Stimulated activated CD8-positive, alpha-beta memory T cell treated with anti-CD3 and anti-CD28 coated beads, Interleukin-4, amount 100 ng/mL, for 4 hours (primary cell): ENCODE measurements at places on chromosomes 6 and 20.

DNA sequence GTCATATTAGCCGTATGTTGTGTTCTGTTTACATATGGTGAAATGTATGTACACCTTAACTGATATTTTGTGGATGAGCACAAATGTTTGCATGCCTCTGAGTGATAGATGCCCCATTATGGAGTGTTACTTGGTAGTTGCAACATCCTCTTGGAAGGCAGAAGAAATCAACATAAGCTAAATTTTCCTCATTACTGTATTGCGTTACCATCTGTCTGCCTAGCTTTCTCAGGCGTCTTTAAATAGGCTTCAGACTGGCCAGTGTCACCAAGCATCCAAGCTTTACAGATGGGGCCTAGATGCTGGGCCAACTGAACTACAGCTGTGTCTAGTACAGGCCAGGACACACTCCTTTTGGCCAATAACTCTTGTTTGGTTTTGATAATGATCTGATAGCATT lies 250.6 kb downstream of the SAMD5 start:
- DNase-seq = no peak

GRCh38 chr6:129212081-129212480 lies 329.1 kb downstream of the LAMA2 start:
- DNase-seq = no peak

GRCh38 chr6:63114610-63115211 lies 96.6 kb upstream of the FKBP1C start:
- DNase-seq = no peak

GRCh38 chr20:42587427-42587826 lies 602.3 kb downstream of the PTPRT start:
- DNase-seq = no peak

DNA sequence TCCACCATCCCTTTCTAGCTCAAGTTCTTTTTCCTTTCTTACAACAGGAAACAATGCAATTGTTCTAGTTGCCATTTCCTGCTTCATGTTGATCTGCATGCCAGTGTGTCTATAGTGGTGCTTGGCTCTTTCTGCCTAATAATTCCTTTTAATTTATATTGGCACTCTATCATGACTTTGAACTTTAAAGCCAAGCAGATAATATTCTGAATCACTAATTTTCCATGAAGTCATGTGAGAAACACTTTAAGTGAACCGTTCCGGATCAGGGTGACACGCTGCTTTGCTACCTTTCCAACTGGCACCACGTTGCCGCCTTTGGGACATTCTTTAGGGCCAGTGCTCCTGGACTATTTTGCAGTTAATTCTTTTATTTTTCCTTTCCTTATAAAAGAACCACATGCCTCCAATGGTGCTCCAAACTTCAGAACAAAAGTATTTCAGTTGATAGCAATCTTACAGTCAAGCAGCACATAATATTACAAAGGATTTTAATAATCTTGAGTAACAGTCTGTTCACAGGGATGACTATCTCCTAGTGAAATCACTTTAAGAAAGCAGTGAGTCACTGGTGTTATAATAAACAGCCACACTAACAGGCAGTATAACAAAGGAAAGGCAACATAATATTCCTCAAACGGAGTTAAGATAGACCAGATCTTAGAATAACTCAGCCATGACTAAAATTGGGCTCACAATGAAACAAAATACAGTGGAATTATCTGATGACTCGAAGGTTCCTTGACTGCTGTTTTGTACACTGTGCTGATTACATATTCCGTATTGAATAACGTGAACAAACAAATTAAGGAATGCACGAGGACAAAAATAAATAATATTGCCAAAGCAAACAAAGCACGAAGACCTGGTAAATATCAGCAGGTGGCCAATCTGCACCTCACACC lies 19.0 kb upstream of the BLOC1S5 start:
- DNase-seq = no peak

GRCh38 chr20:59176812-59177211 lies 13.2 kb downstream of the ZNF831 start:
- no peak for DNase-seq

GRCh38 chr20:46455729-46456128 lies 49.3 kb upstream of the ELMO2 start:
- no peak for DNase-seq

- no peak for DNase-seq
These were observed 353.9 kb downstream of the BCKDHB start for GRCh38 chr6:80460257-80460865.

GRCh38 chr6:27136077-27136644 lies 111.3 kb upstream of the PRSS16 start:
- DNase-seq = no peak

DNA sequence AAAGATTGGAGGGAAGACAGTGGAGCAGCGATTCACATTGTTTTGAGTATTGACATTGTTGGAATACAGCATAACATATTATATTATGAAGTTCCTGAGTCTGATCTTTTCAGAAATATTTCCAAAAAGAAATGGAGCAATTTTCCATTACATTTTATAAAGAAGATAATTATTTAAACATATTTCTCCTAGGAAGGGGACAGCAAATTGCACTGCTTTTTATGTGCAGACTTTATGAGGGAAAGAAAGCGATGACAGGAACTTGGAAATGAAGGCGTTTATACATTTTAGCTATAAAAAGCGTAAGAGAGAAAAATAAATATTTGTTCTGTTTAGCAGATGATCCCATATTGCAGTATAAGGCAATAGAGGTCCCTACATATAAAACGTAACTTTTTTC lies 117.0 kb upstream of the EDN1 start:
- DNase-seq = no peak

GRCh38 chr20:32907886-32908285 lies 49.2 kb downstream of the EFCAB8 start:
- no peak for DNase-seq

DNA sequence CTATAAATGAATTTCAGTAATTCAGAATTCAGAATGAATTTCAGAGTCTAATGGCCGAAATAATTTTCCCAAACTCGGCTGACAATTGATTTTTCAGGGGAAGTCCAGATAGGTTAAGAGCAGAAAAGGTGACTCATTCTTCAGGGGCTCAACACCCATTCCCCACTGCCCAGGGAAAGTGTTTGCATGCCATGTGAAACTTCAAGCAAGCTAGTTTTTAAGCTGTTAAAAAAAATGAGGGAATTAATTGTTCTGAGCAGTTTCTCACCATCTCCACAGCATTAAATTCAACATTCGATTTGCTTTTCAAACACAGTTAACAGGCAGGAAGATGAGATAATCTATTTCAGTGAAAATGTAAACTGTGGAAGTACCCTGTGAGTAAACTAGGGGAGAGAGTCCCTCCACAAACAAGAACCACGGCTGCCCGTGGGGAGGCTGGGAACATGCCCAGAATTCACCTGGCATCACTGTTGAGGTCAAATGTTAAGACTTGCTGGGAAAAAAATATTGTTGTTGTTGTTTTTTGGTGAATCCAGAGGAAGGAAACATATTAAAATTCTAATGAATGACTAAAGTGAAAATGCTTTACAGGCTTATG lies 650.8 kb upstream of the AGPAT4 start:
- DNase-seq = no peak

DNA sequence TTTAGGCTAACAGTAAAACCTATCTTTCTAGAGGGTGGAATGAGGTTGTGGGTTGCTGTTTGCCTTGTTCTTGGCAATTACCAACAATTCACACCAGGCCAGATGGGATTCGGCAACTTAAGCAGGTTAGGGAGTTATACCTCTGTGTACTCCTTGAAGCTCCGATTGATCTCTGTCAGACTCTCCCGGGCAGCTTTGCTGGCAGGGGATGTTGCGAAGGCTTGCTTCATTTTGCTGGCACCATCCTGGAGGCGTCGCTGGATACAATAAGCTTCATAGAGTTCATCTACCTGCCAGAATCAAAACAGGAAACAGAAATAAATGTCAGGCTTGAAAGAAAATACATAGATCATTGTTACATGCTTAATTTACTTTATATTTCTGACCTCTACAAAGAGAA lies 66.4 kb upstream of the ARMH2 start:
- no peak for DNase-seq

DNA sequence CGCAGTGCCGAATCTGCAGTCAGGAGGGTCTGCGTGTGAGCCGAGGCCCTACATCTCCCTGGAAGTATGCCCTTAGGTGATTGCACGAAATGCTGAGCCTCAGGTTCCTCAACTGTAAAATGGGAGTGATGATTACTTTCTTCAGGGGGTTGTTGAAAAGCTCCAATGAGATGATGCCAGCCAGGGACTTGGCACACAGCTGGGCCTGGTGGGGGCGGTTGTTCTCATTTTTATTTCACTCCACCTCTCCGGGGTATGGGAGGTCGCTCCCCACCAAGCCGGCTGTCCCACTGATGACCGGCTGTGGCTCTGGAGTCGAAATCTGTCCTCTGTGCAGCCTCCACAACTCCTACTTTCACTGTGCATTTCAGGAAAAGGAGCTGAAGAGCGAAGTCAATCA lies 8.1 kb downstream of the PCK1 start:
- no peak for DNase-seq

GRCh38 chr6:11711984-11712711 lies 66.5 kb downstream of the ADTRP start:
- no peak for DNase-seq

GRCh38 chr6:146961831-146962230 lies 242.4 kb upstream of the STXBP5 start:
- no peak for DNase-seq

DNA sequence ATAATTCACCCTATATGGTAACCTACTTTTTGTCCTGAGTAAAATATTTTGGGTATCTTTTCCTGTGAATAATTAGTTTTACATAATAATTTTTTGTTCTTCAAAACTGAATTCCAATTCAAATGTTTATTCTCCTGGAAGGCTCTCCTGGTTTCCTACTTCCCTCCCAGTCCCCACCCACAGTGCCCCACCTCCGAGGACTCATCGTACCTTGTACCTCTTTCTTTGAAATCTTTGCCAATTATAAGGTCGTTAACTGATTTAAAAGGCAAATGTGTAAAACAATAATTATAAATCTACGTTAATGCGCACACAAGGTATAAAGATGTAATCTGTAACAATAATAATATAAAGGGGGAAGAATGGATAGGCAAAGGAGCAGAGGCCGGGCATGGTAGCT lies 40.5 kb upstream of the VEGFA start:
- no peak for DNase-seq

- DNase-seq = no peak
These were observed 435 bp downstream of the CENPB start for GRCh38 chr20:3786126-3786484.

GRCh38 chr6:40666530-40666929 lies 79.4 kb upstream of the LRFN2 start:
- no peak for DNase-seq

DNA sequence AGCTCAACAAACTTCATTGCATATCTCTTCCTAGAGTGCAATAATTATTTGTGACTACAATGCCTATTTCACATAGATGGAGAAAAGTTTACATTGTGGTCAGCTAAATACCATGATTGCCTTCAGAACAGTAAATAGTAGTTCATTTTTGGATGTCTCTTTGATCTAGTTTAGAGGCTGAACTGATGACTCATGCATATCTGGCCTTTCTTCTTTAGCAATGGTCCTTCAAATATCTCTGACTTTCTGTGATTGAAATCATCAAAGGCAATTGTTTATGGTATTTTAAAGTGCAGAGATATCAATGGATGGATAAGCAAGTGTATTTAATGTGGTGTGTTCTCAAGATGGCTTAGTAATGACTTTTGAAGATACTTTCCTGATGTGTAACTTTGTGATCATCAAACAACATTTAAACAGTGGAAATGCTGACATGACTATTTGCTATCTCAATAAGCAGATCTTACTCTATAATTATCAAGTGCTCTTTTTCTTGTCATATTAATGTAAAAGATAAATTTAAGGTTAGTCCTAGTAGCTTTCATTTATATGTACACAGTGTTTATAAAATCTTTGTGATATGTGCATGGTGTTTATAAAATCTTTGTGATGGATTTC lies 523.7 kb upstream of the SLC35B3 start:
- no peak for DNase-seq

- DNase-seq = no peak
These were observed 634.6 kb downstream of the PRKN start for GRCh38 chr6:162092816-162093502.

- DNase-seq = no peak
These were observed 32.5 kb downstream of the SUN5 start for GRCh38 chr20:32971703-32972161.

DNA sequence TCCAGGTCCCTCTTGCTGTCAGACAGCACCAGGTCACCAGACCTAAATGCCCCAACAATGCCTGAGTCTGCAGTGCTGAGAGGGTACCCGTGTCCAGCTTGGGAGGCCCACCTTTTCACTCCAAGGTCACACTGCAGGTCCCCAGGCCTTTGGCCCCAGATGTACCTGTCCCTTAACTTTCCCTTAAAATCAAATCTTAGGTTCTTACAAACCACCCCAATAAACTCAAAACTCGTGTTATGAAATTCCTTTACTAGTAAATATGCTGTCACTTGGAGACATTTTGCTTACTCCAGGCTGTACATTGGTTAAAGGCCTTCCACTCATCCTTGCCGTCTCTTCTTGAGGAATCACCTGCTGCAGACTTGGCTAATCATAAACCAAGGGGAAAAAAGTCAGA lies 165.7 kb upstream of the RREB1 start:
- DNase-seq = no peak
